ENCODE measurements at places on chromosomes 1 and 21.

GRCh38 chr1:173190101-173190936 lies 16.8 kb downstream of the TNFSF4 start:
- peak; percentile 98 for DNase-seq

- DNase-seq, result no peak
These were observed 111.3 kb upstream of the CSF3R start for GRCh38 chr1:36594023-36594422.

DNA sequence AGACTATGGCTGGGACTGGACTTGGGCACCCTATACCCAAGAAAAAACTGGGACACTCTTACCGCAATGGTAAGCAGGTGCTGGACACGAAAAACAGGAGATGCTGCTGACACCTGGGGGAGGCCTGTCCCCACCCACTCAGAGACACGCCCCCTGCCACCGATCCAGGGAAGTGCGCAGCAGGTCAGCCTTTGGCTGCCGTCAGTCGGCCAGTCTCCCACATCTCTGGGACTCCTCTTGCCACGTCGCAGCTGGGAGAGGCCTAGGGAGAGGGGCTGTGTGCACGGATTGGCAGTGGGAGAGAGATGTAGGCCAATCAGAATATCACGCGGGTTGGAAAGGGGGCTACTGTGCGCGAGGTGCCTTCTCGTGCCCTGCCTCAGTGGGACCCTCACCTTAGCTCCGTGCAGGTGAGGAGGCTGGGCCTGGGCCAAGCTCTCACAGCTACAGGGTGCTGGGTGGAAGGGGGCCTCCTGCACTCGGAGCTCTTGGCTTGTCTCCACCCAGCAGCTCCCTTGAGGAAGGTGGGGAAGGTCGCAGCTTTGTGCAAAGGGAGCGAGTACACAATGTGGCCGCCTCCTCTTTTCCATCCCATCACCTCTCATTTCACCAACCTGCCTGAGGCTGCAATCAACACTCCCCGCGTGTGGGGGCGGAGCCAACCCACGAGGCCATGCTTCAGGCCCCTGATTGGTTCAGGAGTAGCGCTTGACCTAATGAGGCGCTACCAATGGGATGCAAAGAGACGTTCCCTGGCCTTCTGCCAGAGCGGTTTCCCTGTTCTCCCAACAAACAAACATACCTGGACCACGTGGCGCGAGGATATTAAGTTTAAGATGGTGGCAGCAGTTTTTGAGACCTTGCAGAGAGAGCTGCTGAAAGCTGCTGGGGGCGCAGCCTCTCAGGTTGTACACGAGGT lies 25.7 kb upstream of the LDLRAP1 start:
- DNase-seq, result no peak

- DNase-seq, result peak; percentile 14
These were observed 218.0 kb downstream of the ZP4 start for GRCh38 chr1:237672748-237673147.

- peak; percentile 19 for DNase-seq
These were observed 146.4 kb downstream of the CDC7 start for GRCh38 chr1:91647061-91647460.

GRCh38 chr1:154493276-154493675 lies 8.7 kb upstream of the TDRD10 start:
- no peak for DNase-seq
